ENCODE measurements at places on chromosomes 2 and 18.

GRCh38 chr2:26730549-26731344 lies 33.3 kb upstream of the SLC35F6 start:
- DNase-seq = no peak

DNA sequence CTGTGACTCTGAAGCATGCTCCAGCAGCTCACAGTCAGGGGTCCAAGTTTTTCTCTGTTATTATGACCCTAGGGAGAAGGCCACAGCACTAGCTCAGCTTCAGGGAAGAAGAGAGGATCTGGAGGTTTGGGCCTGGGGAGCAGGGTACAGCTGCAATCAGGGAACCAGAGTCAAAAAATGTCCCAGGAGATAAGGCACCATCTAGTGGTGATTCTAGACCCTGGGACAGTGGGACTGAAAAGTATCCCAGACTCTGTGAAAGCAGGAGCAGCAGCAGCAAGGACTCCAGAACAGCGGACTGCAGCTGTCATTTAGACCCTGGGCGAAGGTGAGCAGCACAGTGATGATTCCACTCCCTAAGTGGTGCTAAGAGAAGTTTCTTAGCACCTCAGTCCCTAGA lies 278.4 kb upstream of the DDX18 start:
- DNase-seq = no peak

- no peak for DNase-seq
Observed at GRCh38 chr2:205187731-205188130, 494.6 kb upstream of the NRP2 start.

- DNase-seq = no peak
Observed at GRCh38 chr2:36820942-36821605, 124.6 kb downstream of the VIT start.

DNA sequence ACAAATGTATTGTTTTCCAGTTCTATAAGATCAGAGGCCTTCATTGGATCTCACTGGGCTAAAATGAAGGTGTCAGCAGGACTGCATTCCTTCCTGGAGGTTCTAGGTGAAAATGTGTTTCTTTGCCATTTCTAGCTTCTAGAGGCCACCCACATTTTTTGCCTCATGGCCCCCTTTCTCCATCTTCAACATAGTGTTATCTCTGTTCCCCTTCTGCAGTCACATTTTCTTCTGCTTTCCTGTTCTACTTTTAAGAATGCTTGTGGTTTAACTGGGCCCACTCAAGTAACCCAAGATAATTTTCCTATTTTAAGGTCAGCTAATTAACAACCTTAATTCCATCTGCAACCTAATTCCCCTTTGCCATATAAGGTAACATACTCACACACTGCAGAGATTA lies 36.1 kb downstream of the METTL21A start:
- DNase-seq = no peak

GRCh38 chr2:46469116-46469515 lies 10.2 kb upstream of the TMEM247 start:
- no peak for DNase-seq

All from CD4-positive, alpha-beta T cell (primary cell).